ENCODE measurements at places on chromosomes 4 and X. TPM values are rescaled to one million over a fixed set of nuclear protein-coding genes. Genes with fewer than 3 reads are reported as not detected.

DNA sequence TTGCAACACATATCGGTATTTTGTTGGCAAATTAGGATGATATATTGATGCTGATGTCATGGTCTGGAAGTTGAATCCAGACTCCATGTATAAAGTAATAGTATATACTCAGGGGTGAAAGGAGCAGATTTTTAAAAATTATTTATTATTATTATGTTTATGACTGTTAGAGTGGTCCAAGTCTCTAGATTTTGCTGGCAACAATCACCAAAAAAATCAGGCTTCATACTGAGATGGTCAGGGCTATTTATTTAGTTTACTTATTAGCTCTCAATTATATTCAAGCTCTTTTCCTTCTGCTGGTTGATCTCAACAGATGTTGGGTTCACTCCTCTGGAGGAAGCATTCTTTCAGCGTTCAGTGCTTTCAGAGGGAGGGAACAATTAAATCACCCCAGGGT is 73.9 kb upstream of the VCX3B start:
- no peak for DNase-seq

DNA sequence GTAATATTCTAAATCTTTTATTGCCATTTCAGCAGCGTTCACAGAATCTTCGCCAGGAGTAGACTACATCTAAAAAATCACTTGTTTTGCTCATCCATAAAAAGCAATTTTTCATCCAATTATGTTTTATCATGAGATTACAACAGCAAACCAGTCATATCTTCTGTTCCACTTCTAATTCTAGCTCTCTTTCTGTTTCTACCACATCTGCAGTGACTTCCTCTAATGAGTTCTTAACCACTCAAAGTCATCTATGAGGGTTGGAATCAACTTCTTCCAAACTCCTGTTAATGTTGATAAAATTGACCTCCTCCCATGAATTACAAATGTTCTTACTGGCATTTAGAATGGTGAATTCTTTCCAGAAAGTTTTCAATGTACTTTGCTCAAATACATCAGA is 174.4 kb upstream of the BRWD3 start:
- DNase-seq = no peak

GLUD2 gene
- 5.5 TPM for polyA plus RNA-seq

DNA sequence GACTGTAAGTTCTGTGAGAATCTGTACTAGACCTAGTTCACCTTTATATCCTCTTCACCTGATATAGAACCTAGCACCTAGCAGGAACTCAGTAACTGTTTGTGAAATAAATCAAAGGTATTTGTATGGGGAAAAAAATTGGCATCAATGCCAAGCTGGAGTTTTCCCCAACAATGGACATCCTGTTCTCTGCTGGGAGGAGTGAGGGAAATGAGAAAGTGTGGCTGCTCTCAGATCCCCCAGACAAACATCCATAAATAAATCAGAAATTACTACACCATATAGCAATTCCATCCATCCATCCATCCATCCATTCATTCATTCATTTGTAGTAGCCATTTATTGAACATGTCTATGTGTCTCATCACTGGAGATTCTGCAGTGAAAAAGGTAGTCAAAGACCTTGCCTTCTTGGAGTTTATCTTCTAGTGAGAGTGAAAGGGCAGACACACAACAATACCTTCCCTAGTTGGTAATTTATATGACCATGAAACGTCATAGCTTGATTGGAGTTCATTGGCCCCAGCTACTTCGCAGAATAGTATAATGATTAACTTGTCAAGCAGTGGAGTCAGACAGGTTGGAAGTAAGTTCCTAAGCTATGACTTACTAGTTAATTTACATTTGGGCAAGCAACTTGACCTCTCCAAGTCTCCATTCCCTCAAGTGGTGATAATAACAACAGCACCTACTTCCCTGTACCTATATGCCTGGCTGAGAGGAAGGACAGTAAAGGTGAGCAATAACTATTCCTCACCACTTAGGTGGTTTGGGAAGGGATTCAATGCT is 98.7 kb upstream of the KIT start:
- no peak for DNase-seq

DNA sequence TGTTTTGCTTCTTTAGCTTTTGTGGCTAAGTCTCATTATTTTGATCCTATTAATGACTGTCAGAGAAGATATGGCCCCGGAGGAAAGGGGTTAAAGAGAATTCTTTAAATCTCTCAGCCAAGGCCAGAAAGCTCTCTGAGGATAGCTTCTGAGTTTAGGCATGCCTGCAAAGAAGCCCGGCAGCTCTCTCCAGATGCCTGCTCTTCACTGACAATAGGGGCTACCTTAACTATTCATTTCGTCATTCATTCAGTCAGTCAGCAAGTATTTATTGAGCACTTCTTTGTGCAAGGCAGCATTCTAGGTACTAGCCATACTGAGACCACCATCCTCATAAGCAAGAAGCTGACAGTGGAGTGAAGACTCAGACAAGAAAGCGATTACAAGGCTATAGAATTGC is 34.0 kb upstream of the BMP15 start:
- DNase-seq = no peak

DNA sequence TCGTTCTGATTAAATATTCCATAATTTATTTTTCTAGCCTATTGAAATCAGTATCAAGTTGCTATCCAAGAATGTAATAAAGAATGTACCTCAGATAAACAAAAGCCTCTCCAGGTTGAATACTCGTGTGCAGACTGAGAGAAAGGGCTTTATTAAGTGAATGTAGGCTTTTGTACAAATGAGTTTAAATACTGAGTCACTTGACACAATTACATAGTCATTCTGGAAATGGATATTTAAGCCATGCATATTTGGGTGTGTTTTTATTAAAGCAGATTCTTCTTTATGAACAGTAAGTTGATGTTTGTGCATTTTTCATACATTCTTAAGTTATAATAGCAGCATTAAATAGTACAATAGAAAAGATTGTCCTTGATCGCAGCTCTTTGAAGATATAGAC is 139.8 kb upstream of the GK2 start:
- no peak for DNase-seq

GRCh38 chr4:40378619-40379018 is 43.5 kb downstream of the CHRNA9 start:
- DNase-seq = no peak

PCDH7 gene
- 18.2 TPM for polyA plus RNA-seq

TRIM60 gene
- not detected for polyA plus RNA-seq

OSTC gene
- 267 TPM for polyA plus RNA-seq

TMPRSS11A gene
- polyA plus RNA-seq = not detected

DNA sequence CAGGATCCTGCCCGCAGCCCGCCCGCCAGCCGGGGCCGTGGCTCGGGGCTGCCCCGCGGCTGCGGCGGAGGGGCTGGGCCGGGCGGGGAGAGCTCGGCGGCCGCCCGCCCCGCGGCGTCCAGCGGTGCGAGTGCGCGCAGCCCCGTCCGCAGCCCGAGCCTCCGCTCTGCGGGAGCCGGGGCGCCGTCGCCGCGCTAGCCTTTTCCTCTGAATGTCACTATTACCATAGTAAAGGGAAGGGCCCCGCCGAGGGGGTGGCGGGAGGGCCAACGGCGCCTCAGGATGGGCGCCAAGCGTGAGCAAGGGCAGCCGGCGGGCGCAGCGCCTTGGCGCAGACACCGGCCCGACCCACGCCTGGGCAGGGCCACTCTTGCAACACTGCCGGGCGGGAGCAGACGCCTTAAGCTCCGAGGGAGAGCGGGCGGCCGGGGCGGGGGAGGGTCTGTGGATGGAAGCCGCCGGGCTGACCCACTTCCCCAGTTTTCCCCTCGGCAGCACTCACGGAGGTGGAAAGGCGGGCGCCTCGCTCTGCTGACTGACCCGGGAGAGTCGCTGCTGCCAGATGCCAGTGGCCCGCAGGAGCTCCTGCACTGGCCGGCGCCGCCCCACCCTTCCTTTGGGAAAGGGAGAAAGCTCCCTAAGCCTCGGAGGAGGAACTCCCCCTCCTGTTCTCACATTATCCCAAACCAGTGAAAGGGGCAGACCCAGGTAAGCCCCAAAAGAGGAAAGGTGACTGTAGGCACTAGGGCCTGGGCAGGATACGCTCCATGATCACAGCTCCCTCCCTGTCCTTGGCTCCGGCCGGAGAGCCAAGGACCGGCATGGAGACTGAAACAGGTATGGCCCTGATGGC is 329.4 kb downstream of the HNRNPD start:
- peak; percentile 23 for DNase-seq

- no peak for DNase-seq
Measured at GRCh38 chrX:27915617-27916016, 65.6 kb downstream of the DCAF8L1 start.

DNA sequence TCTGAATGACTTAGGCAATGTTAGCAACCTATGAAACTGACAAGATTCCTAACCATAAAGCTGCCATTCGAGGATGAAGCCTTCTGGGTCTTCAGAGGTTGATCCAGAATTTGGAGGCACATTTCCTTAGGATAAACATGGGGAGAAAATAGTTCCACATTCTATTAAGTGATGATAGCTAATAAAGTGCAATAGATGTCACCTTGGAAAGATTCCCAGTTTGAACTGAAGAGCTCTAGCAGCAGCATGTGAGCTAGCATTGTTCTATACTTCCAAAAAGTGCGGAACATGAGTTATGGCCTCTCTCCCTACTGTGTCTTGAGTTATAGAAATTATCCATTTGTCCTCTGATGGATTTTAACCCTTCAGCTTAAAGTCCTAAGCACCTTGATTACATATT is 991.4 kb upstream of the SLIT2 start:
- DNase-seq = no peak

POLN gene
- 3.3 TPM for polyA plus RNA-seq

CT47A7 gene
- polyA plus RNA-seq = not detected

BBS7 gene
- 26.2 TPM for polyA plus RNA-seq

DNA sequence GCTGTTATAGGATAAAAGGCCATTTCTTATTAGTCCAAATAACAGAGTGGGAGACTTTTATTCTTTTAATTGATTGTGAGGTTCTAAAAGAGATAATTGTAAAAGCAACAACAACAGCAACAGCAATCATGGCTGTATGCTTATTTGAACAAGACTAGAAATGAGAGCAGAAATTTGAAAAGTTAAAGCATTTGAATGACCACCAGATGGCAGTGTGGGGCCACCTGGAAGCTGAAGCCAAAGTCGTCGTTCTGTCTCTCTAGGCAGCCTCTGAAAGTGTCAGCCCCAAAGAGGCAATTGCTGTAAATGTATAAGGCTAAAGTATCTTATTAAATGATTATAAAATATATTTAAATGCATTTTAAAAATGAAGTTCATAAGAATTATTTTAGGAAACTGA is 42.2 kb downstream of the SH2D1A start:
- peak; percentile 5 for DNase-seq

DNA sequence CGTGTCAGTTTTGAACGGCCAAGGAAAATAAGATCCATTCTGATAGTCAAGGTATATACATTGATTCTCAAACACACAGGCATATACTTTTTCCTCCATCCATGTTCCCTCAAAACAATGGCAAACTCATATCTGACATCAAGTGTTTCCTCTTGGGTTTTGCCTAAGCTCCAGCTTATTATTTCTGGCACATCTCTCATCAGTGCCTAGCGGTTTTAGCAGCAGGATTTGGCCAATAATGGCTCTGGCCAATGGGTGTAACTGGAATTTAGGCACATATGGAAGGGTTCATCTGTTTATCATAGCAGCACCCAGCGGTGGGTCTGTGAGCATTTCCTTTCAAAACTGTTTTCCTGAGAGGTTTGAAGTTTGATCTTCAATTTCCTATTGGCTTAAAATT is 161.6 kb upstream of the TLL1 start:
- DNase-seq = no peak

DNA sequence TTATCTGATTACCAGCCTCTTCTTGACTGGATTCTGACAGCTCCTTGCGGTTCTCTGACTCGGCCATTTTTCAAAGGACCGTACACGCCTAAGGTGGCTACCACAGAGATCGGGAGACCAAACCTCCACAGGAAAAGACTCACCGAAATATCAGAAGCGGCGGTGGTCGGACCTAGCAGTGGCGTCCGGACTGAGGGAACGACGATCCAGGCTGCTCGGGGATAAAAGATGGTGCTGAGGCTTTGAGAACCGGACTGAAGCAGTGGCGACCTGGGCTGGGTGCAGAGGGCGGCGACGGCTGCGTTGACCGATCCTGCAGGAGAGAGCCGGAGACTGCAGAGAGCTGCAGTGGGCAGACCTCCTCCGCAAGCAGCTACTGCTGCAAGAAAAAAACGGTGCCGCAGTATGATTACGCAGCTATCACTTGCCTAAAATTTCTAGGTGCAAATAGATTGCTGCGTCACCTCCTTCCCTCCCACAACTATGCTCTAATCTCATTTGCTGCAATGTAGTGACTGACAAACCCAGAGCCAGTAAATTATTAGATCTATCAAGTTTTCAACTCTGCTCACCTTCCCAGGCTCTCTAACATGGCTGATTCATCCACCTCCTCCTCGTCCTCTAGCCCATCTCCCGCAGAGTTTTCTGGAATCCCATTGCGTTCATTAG is at the start of gene NAP1L2:
TSS of gene NAP1L2 (minus strand) at position 426 of the 669 bp plus-strand sequence. CDS start at position 67, 359 bp downstream.
- DNase-seq = no peak

DNA sequence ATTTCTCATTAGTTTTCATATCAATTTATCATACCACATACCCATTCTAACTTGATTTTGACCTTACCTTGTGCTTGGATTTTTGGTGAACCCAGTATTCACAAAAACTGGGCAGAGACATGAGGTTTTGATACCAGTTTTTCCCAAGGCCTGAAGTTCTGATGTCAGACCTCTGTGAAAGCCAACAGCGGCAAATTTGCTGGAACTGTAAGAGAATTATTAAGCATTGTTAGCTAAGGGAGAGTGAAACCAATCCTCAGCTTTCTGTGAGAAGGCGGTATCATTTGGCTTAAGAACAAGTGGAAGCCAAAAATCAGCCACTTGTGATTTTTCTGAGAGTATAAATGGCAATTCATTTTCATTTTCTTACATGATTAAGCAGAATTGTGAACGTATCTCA is 8.9 kb downstream of the HSD17B13 start:
- DNase-seq = no peak

- no peak for DNase-seq
Measured at GRCh38 chrX:34884817-34885216, 57.8 kb upstream of the FAM47B start.

DNA sequence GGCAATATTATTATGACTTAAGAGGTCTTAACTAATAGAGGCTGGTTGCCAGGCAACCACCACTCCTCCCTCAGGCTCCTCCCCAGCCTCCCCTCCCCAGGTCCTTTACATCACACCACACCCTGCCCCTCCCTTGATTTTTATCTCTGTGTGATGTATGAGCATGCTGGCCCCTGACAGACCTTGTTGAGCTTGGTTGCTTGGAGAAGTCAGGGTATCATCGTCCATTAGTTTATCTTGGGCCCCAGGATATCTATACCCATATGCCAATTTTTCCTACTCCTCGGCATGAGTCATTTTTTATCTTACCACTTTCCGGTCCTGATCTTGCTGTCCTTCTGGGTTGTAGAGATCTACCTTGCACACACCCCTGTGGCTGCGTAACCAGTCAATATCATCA is 2.5 kb downstream of the AKAP4 start:
- DNase-seq = no peak

USP26 gene
- polyA plus RNA-seq = not detected

P2RY8 gene
- 1.5 TPM for polyA plus RNA-seq

DNA sequence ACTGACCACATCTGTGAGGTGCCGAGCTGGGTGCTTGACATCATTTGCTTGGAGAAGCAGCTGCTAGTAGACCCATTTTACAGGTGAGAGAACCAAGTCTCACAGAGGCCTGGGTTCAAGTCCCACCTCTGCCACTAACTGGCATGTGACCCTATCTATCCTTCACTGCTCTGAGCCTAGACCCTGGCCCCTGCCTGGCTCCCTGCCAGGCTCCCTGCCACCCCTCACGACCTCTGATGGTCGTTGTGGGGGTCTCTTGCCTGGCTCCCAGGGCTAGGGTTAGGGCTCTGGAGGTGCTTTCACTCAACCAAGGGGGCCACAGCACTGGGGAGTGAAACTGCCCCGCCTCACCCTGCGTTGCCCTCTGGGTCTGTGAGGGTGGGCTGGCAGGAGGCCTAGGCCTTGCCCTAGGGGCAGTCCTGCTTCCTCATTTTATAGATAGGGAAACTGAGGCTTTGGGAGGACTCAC is 7.2 kb upstream of the ADD1 start:
- no peak for DNase-seq

All from right renal cortex interstitium (tissue), 3 donors.